ENCODE measurements at places on chromosomes 16 and 17.

- ATAC-seq, result no peak
Observed at GRCh38 chr17:17472333-17472920, 4.4 kb upstream of the MED9 start.

DNA sequence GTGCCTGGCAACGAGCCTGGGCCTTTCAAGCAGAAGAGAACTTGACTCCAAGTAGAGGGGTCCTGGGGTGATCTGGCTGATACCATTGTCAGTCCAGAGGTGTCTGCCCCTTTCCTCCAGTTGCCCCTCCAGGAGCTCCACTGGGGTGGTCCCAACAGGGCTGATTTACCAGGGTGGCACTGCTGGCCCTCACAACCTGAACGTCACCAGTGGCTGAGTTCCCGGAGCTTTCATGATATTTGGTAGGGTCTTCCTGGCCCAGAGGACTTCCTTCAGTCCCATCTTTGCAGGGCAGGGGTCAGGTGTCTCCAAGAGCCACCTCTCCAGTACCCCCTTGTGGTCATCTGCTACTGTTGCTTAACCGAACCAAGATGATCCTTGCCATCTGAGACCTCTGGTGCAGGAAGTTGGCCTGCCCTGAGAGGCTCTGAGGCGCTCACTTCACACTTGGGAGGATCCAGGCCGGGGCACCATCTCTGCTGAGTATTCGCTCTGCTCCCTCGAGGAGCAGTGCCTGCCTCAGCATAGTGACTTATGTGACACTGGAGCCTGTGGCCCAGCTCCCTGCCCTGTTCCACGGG is 3.5 kb downstream of the LIMD2 start:
- ATAC-seq, result no peak

DNA sequence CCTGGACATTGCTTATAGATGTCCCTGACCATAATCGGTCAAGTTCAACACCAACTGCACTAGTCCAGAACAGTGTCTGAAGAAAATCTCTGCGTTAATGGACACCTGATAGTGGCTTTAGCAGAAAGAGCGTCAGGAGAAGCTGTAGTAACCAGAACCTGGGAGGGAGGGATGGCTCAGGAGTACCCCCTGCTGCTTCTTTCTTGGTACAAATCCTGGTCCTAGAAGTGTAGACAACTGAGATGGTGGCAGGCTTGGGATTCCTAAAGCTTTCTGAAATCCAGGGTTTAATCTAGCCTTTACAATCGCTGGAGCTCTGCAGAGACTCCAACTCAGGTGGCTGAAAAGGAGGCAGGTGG is 5.4 kb downstream of the MAP3K14 start:
- ATAC-seq, result no peak

DNA sequence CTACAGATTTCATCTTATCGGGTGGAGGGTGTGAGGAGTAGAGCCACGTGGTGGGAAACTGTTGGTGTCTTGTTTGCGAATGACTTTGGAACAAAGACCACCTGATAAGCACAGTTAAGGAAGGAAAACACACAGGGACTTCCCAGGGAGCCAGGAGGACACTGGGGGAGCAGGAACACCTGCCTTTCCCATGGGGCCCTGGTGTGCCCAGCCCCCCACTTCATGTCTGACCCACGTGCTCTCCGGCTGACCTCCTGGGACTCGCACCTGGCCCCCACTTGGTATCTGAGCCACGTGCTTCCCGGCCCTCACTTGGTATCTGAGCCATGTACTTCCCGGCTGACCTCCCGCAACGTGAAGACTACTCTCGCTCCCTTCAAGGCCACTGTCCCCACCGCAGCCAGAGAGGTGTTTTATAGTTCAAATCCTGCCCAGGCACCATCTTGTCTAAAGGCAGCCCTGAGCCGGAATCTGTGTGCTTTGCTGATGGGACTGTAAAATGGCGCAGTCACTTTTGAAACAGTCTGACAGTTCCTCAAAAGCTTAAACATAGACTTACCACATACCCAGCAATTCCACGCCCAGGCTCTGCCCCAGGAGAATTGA is 5.4 kb upstream of the CSNK1D start:
- no peak for ATAC-seq

DNA sequence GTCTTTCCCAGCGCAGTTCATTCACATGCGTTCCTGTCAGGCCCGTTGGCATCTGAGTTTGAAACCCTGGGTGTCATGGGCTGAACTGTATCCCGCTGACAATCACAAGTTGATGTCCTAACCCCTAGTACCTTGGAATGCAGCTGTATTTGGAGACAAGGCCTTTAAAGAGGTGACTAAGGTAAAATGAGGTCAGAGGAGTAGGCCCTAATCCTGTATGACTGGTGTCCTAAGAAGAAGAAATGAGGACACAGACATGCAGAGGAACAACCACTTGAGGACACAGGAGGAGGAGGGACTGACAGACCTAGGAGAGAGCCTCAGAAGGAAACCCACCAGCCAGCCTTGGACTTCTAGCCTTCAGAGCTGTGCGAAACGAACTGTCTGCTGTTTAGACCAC is 33.1 kb downstream of the TRPV2 start:
- ATAC-seq, result no peak

DNA sequence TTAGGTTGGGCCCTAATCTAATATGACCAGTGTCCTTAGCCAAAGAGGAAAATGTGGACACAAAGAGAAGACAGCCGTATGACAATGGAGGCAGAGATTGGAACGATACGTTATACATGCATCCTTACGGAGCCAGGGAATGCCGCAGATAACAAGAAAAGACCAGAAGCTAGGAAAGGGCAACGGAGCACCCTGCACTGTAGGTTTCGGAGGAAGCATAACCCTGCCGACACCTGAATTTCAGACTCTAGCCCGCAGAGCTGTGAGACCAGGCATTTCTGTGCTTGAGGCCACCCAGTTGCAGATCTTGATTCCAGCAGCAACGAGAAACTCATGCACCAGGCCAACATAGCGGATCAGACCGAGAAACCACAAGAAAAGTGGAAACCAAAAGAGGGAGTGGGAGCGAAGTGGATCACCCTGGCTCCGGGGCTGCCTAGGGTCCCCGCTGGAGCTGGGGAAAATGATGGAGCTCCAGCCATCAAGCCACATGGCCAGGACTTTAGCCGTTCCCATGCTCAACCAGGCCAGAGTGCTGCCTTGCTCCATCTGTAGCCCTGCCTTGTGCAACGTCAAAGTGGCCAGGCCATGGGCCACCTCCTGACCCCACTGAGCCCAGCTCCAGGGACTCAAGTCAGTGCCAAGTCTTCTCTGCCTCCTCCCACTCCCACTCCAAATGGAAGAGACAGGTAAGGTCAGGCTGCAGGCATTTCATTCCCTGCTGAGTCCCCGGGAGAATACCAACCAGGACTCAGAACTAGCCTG is 51.7 kb upstream of the RPL38 start:
- ATAC-seq, result peak; percentile 17
